H1 (cell line): ENCODE measurements at places on chromosomes 11 and 22. TPM values are rescaled to one million over a fixed set of nuclear protein-coding genes. Genes with fewer than 3 reads are reported as not detected.

MAPK11 gene
- 0.70 and 1.5 TPM in 2 replicates for polyA plus RNA-seq

GPR83 gene
- polyA plus RNA-seq: 0.30 and 0.49 TPM in 2 replicates

OR8B12 gene
- not detected in 2 replicates for polyA plus RNA-seq

P2RY6 gene
- polyA plus RNA-seq: 0.15 and 0.20 TPM in 2 replicates

ALDH3B1 gene
- polyA plus RNA-seq: 0.47 TPM in 2 replicates

BIK gene
- 5.5 and 9.1 TPM in 2 replicates for polyA plus RNA-seq

MYOD1 gene
- polyA plus RNA-seq: 0.06 TPM in 1 of 2 replicates, not detected in the other

PLAAT4 gene
- polyA plus RNA-seq: 3.9 and 4.1 TPM in 2 replicates

FAM111A gene
- 7.4 and 10.2 TPM in 2 replicates for polyA plus RNA-seq

- DNase-seq: no peak
Measured at GRCh38 chr11:69760319-69760718, 14.8 kb downstream of the FGF4 start.

DNA sequence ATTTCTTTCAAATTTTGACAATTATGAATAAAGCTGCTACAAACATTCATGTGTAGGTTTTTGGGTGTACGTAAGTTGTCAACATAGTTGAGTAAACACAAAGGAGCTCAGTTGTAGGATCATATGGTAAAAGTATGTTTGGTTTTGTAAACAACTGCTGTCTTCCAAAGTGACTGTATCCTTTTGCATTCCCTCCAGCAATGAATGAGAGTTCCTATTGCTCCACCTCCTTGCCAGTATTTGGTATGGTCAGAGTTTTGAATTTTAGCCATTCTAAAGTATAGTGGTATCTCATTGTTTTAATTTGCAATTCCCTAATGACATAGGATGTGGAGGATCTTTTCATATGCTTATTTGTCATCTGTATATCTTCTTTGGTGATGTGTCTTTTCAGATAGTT lies 28.0 kb upstream of the PHOX2A start:
- no peak for DNase-seq

GRCh38 chr11:40223596-40224330 lies 1235.7 kb downstream of the LRRC4C start:
- DNase-seq: no peak

GRCh38 chr22:22728382-22728781 lies 84.0 kb downstream of the GGTLC2 start:
- DNase-seq: no peak

DNA sequence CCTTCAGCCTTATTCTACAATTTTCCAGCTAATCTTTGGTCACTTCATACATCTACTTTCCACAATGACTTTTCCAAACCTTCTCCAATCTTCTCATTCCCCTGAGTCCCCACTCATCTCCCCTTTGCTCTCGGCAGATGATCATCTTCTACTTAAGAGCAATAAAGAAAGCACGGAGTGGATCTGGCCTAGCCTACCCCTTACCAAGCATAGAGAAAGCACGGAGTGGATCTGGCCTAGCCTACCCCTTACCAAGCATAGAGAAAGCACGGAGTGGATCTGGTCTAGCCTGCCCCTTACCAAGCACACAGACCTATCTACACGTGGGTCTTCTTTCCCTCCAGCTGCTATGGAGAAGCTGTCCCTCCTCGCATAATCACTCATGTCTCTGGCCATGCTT lies 558.6 kb downstream of the OPCML start:
- DNase-seq: no peak

GRCh38 chr11:12279672-12280108 lies 97.7 kb upstream of the PARVA start:
- no peak for DNase-seq

DNA sequence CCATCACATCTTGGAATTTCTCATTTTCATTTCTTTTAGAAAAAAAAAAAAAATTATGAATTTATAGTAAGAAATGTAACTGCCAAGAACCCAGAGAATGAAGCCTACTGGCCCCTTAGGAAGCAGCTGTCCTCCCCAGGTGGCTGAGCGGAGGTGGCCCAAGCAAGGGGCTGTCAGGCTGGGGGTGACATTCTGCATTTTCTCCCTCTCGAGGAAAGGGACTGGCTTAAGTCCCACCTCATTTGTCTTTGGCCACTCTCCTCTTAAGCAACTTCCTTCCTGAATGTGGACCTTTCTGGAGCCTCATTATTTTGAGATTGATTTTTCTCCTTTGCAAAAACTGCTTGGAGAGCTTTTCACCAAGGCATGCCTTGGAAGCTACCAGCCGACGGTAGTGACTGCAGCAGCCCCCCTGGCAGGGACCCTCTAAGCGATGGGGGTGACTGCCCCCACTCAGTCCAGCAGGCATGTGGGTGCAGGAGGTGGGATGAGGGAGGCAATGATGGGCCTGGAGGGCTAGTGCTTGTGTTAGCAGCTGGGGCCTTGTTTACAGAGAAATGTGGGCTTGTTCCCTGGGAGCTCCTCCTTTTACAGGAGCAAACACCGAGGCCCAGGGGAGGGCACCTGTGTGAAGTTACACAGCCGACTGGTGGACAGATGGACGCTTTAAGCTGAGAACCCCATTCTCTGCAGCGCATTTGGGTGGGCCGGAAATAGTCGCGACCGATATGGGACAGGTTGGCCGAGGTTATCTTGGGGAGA lies 111.7 kb downstream of the MORC2 start:
- DNase-seq: no peak

DNA sequence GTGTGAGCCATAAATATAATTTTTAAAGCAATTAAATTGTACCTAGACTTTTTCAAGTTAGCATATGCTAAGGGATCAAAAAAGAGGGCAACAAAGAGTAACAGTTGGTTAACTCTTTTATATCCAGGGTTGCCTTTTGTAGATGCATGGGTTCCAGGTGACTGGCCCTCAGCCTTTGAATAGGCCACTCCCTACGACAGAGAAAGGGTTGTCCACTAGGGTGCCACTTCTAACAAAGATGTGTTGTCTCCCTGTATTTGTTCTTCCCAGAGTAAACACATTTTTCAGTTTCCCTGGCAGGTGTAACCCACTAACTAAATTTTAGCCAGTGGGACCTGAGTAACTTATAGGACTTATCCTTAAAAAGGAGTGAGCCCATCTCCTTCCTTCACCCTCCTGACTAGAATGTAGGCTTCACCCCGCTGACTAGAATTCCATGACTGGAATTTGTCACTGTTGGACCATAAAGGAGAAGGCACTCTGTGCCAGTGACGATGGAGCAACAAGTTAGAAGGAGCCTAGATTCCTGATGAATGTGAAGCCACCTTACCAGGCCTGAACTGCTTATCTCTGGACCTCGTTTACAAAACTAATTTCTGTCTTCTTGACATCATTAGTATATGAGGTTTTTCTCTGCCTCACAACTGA lies 16.6 kb downstream of the TUG1 start:
- DNase-seq: no peak

DNA sequence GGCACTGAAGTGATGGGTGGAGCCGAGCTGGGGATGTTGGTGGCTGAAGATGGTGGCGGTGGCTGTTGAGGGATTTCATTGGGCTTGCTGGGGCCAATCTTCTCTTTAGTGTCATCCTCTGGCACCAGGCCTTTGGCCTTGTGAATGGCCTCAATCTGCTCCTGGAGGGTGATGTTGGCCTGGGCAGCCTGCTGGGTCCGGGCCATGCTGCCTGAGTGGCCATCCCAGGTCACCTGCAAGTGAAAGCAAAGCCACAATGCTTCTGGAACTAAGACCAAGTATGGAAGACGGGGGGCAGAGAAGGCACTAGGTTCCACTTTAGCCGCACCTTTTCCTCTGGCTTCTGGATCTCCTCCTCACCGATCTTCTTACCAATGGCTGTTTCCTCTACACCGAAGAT lies 12.1 kb upstream of the TBC1D10A start:
- DNase-seq: no peak

DNA sequence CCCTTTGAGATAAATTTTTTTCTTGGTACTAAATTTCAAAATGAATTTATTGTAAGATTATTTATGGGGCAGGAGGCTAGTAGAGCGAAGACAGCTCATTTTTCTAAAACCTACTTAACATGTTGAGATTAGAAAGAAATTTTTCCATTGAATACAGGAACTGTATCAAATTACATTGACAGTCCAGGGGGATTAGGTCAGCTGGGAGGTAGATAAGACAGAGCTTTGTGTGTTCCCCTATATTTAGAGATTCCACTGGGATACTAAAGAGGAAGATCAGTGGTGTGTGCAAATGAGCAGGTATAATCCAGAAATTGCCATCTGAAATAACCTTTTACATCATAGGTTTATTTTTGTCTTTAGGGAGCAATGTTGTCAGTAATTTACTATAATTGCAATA lies 32.1 kb downstream of the ENDOD1 start:
- no peak for DNase-seq

GRCh38 chr22:21634844-21635243 lies 2.3 kb downstream of the CCDC116 start:
- no peak for DNase-seq

DNA sequence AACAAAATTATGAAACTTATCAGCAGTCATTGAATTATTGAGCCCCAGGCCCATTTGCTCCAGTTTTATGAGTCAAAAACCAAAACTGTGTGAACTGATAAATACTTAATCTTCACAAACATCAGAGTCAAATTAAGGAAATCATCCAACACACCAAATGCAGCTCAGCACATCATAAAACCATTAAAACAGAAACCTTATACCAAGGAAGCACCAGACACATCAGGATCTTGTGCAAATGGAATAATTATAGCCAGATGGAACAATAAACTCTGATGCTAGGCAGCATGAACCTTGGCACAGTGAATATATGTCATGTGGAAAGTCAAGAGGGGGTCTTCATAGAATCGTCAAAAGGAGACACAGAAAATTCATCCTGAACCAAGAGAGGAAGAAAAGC lies 410.7 kb upstream of the API5 start:
- no peak for DNase-seq

DNA sequence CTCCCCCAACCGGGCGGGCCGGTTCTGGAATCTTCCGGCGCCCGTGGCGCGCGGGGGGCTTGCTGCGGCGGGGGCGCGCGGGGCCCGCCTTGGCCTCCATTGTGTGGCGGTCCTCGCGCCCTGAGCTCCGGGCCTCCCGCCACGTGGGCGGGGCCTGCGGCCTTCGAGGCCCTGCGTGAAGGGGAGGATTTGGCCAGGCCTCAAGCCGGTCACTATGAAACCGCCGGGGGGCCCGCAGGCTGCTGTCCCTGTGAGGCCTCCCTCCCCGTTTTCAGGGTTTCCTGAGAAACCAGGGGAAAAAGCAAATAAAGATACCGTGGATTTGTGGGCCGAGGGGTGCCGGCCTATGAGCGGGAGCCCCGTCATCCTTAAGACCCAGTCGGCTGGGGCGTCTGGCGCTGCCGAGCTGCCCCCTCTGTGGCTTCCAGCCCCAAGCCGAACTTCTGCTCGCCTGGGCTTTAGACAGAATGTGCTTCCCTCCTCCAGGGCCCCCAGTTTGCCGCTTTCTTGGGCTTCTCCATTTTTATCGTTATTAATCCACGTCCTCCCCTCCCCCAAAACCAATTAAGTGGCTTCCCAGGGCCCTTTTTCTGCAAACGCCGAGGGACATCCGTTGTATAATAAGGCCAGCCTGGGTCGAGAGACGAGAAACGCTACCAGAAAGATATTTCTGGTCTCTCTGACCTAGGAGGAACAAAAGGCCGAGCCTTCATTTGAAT lies 602 bp downstream of the EWSR1 start:
- DNase-seq: no peak

DNA sequence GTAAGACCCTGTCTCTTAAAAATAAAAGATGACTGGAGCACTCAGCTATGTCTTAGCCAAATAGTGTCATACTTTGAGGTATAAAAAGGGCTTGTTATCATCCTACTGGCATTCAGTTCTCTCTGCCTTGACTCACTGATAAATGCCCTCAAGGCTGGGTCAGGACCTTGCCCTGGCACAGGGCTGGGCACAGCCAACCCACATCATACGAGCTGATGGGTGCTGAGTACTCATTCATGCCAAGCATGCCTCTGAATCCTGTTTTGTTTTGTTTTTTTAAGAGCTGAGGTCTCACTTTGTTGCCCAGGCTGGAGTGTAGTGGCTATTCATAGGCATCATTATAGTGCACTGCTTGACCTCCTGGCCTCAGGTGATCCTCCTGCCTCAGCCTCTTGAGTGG lies 1.9 kb downstream of the SMTNL1 start:
- DNase-seq: no peak

- no peak for DNase-seq
Measured at GRCh38 chr22:38956551-38956950, 858 bp upstream of the APOBEC3A start.

DNA sequence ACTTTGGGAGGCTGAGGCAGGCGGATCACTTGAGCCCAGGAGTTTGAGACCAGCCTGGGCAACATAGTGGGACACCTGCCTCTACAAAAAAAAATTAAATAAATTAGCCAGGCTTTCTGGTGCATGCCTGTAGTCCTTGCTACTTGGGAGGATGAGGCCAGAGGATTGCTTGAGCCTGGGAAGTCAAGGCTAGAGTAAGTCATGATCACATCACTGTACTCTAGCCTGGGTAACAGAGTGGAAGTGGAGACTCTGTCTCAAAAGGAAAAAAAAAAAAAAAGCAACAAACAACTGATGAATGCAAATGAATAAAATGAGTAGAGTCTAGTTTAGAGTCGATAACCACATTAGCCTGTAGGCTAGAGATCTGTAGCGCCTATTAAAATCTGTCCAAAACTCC lies 3.9 kb upstream of the BCL2L13 start:
- DNase-seq: no peak

DNA sequence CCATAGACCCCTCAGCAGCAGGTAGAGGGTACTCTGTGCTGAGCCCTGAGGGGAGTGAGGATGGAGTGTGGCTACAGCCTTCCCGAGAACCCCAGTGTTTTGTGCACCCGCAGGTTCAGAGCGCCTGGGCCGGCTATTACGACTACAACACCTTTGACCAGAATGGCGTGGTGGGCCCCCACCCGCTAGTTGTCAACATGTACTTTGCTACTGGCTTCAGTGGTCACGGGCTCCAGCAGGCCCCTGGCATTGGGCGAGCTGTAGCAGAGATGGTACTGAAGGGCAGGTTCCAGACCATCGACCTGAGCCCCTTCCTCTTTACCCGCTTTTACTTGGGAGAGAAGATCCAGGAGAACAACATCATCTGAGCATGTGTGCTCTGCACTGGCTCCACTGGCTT lies 5.6 kb upstream of the TIRAP start:
- no peak for DNase-seq

DNA sequence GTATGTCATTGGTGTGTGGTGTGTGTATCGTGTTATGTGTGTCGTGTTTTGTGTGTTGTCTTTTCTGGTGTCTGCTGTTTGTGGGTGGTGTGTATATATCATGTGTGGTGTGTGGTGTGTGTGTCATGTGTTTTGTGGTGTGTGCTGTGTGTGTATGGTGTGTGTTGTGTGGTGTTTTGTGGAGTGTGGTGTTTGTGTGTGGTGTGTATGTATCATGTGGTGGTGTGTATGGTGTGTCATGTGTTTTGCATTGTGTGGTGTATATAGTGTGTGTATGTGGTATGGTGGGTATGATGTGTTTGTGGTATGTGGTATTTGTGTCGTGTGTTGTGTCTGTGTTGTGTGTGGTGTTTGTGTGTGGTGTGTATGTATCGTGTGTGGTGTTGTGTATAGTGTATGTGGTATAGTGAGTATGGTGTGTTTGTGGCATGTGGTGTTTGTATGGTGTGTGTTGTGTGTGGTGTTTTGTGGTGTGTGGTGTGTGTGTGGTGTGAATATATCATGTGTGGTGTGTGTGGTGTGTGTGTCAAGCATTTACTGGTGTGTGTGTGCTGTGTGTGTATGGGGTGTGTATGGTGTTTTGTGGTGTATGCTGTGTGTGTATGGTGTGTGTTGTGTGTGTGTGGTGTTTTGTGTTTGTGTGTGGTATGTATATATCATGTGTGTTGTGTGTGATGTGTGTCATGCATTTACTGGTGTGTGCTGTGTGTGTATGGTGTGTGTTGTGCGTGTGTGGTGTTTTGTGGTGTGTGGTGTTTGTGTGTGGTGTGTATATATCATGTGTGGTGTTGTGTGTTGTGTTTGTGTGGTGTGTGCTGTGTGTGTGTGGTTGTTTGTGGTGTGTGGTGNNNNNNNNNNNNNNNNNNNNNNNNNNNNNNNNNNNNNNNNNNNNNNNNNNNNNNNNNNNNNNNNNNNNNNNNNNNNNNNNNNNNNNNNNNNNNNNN lies 12.7 kb downstream of the PIM3 start:
- DNase-seq: no peak
